Stimulated activated CD8-positive, alpha-beta memory T cell treated with anti-CD3 and anti-CD28 coated beads, Interleukin-4, amount 100 ng/mL, for 1 hour (primary cell): ENCODE measurements at places on chromosomes 7 and 10.

GRCh38 chr7:6375348-6376101, 72.2 kb downstream of the DAGLB start:
- DNase-seq, result no peak

- no peak for DNase-seq
Observed at GRCh38 chr7:110347081-110347480, 743.8 kb upstream of the LRRN3 start.

GRCh38 chr7:14995774-14996173, 93.2 kb upstream of the DGKB start:
- DNase-seq, result no peak

- no peak for DNase-seq
Observed at GRCh38 chr10:110687400-110687799, 43.3 kb downstream of the RBM20 start.

DNA sequence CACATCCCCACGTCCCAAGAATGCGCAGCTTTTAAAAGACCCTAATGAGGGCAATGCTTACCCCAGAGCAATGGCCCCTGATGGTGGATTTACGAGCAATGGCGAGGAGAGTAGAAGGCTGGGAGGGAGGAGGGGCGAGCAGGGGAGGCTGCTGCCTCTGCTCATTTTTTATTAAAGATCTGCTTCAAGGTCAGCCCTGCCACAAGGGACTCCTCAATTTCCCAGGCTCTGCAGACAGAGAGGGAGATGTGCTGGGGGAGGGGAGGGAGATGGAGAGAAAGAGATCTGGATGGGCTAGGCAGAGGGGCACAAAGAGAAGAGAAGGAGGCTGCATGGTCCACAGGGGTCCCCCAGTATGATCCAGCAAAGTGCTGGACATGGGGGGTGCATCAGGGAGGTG, 7.8 kb upstream of the SRRM3 start:
- DNase-seq, result no peak

DNA sequence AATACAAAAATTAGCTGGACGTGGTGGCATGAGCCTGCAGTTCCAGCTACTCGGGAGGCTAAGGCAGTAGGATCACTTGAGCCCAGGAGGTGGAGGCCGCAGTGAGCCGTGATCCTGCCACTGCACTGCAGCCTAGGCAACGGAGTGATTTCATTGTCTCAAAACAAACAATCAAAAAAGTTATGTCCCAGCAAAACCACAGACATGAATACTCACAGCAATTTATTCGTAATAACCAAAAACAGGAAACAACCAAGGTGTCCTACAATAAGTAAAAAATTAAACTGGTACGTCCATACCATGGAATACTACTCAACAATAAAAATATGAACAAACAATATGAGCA, 11.6 kb upstream of the CYTH3 start:
- no peak for DNase-seq

- DNase-seq, result no peak
Observed at GRCh38 chr7:23468526-23469149, 1.7 kb downstream of the IGF2BP3 start.

- DNase-seq, result no peak
Observed at GRCh38 chr10:51129946-51130544, 55.8 kb downstream of the PRKG1 start.

GRCh38 chr10:118324140-118324539, 18.0 kb downstream of the FAM204A start:
- DNase-seq, result no peak

- peak; percentile 65 for DNase-seq
Observed at GRCh38 chr10:119103903-119104653, at the start of gene DENND10. DENND10 (plus strand) TSS chr10:119104113; CDS start chr10:119104143, 30 bp downstream.

DNA sequence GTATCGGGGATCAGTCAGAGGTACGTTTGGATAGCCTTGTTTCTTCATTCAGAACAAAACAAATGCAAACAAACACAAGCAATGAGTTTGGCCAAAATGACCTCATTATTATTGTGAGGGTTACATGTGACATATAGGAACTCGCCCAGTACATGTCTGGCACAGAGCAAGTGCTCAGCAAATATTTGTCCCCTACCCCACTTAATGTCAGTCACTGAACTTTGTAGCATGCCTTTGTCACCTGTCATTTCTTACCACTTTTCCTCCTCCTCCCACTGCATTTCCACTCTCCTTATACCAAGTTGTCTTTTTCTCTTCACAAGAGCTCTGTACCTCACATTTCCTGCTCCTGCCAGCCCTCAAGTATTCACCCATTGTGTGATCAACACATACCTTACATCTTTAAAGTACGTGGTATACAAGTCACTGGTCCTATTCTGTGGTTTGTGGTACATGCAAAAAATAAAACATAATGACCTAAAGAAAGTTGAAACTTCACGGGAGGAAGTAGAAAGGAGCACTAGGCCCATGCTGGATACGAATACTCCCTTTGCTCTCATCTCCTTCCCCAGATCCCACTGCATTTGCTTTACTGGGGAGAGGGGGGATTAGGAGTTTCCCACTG, 236.0 kb downstream of the INHBA start:
- DNase-seq, result no peak

DNA sequence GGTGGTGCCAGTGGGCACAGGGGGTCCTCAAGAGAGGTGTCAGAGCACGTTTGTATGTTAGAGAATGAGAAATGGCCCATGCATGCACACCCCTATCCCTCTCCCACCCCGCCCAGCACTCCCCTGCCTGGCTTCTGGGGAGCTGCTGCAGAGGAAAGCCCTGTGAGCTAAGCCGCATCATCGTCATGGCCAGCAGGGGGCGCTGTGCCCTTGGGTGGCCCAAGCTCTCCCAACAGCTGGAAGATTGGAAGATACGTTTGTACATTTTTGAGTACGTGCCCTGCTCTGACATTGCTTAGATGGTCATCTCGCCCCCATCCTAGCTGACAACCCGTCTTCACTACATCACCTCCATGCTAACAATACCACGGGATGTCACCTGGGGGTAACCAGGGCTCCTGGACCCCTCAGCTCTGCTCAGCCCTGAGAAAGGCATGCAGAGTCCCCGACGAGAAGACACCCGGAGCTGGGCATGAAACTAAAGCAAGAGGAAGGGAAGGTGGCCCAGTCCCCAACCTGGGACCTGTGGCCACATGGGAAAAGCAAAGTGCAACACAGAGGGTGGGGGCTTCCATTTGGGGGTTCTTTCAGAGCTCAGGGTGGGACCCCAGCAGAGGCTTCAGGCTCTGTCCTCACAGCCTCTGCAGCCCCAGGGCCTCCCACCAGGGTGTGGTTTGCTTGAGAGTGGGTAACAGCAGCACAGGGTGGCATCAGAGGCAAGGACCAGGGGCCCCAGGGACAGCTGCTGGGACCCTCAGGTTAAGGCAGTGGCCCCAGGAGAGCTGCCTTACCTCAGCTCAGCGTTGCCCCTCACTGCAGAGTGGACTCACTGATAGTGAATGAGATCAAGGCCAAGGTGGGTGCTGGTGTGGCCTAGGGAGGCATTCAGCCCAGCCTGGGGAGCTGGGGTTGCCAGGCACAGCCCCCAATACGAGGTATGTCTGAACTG, 136.6 kb downstream of the PTPN20 start:
- DNase-seq, result peak; percentile 48

DNA sequence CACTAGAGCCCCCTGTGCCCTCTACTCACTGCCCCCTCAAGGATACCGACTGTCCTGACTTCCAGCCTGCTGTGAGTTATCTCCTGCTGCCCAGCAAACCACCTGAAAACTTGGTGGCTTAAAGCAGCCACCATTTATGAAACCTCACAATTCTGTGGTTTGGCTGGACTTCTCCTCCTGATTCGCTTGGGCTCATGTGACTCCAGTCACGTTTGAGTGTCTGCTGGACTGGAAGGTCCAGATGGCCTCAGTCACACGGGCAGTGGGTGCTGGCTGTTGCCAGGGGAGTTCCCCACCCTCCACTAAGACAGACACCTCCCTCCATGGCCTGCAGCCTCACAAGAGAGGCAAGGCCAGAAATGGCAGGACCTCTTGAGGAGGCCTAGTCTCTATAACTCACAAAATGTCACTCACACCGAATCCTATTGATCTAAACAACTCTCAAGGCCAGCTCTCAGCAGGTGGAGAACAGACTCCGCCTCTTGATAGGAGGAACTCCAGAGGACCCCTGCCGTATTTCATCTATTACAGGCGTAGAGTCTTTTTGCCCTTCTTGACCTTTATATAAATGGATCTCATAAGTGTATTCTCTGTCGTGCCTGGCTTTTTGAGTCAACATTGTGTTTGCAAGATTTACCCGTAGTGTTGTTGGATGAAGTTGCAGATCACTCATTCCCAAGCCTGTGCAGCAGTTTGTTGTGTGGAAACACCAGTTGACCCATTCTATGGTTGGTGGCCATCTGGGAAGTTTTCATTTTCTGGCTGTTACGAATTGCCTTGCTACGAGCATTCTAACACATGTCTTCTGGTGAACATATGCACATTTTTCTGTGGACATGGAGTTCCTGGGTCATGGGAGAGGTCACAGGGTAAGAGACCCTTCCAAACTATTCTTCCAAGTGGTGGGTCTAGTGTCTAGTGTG, 48.3 kb downstream of the ZMIZ1 start:
- no peak for DNase-seq

- no peak for DNase-seq
Observed at GRCh38 chr7:2001601-2002442, 230.9 kb downstream of the MAD1L1 start.

GRCh38 chr7:128060018-128060417, 28.8 kb upstream of the LRRC4 start:
- DNase-seq, result no peak

DNA sequence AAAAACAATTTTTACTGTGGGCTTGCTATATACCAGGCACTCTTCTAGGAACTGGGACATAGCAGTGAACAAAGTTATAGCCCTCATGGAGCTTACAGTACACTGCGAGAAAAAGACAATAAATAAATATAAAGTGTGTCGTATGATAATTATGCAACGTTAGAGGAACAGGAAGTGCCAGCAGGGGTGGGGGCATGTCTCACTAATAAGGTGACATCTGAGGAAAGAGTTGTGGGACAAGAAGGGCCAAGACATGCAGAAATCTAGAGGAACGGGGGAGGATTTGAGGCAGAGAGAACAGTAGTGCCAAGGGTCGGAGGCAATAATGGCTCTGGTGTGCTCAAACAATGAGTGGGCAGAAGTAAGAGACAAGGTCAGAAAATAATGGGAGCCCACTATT, 52.8 kb downstream of the LMBR1 start:
- DNase-seq, result no peak

DNA sequence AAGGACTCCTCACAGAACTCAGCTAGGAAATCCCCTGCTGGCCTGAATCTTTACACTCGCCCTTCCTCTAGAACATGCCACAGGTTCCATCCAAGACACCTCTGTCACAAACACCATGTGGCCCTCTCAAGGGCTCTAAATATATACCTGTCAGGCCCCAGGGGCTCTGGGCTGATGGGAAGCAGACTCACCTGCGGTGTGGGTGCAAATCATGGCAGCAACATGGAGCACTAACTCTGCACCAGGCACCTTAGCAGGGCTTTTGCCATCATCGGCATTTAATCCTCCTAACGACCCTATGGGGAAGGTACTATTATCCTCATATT, 17.3 kb downstream of the SH3PXD2A start:
- DNase-seq, result no peak

DNA sequence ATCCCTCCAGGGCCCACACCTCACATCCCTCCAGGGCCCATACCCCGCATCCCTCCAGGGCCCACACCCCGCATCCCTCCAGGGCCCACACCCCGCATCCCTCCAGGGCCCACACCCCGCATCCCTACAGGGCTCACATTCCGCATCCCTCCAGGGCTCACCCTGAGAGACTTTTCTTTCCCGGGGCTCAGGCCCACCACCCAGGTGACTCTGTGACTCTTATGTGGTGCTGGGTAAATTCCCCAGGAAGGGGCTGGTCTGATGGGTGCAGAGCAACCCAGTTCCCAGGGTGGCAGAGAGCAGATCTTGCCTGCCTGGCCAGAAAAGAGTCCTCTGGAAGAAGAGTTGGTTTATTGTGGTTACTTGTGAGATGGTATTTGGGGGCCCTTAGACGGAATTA, 290.7 kb downstream of the TCERG1L start:
- no peak for DNase-seq

- DNase-seq, result no peak
Observed at GRCh38 chr7:148623586-148624282, 33.2 kb downstream of the C7orf33 start.

DNA sequence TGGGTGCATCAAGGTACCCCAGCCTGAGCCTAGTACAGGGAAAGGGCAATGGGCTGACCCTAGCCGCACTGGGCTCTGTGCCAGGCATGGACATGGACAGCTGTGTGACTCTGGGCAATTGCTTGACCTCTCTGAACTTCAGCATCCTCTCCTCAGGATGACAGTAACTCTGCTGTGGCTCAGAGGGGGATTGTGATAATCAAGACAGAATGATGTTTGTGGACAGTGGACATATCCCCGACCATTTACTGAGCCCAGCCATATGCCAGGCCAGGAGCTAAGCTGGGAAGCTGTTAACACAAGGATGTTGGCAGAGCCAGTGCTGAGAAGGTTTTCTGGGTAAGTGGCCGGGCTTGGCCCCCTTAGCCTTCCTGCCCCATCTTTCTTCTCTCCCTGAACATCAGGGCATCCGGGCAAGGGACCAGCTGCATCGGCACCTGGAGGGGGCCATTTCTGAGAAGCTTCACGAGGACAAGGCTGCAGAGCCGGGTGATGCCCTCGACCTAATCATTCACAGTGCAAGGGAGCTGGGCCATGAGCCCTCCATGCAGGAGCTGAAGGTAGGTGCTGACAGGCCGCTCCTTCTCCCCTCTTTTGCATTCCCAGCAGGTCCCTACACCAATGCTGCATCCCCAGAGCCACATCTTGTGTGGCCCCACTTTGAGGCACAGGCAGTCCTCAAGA, 3.5 kb downstream of the CYP26C1 start:
- no peak for DNase-seq

DNA sequence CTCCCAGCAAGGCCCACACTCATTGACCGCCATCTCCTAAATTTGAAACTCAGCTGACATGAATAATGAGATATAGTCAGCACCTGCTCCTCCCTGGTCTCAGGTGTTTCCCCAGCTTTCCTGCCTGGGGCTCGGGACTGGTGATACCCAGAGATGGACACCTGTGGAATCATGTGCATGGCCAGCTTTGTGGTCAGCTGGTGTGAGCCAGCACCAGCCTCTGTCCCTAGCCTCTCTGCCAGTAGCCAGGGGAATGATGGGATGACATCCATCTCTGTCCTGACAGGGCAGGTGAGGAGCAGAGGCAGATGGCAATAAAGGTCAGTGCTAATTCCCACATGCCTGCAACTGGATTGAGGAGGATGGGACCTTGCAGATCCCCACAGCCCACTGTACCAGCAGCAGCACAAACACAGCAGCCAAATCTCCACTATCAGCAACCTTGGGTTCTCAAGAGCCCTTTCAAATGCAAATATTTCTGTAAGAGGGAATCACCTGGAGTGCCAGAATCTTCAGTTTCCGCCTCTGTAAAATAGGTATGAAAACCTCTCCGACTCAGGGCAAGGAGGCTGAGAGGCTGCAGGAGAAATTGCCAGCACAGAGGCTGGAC, 329.2 kb upstream of the ZMIZ1 start:
- no peak for DNase-seq
